ENCODE measurements at places on chromosomes 6 and 20.

DNA sequence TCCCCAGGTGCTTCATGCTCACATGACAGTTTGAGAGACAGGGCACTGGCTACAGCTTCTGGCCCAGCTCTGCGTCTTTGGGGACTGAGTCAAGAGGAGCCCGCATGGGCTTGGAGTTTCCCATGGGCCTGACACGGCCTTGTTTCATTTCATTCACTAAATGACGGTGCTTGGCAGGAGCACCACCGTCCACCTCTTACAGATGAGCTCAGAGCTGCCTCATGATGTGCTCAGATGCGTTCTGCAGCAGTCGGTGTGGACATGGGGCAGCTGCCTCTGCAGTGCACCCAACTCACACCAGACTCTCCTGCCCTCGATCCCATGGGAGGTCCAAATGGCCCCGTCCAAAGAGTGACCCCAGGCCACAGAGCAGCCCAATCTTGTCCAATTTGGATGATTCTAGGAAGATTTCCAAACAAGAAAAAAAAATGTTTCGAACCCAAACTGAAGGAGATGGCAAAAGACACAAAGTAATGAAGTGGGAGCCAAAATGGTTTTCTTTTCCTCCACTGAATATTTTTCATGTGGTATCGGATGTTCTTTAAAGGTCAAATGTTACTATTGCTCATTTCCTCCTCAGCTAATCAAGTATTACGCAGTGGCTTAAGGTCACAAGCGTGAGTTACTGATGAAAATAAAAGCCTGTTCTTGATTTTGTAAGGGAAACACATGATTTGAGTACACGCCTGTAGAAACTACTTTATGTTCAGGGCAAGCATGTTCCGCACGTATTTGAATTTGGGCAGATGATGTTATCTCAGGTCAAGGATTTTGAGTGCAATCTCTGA, 524.2 kb downstream of the CDH26 start:
- DNase-seq, result no peak

GRCh38 chr6:107061125-107062020, 33.4 kb downstream of the MTRES1 start:
- DNase-seq, result no peak

DNA sequence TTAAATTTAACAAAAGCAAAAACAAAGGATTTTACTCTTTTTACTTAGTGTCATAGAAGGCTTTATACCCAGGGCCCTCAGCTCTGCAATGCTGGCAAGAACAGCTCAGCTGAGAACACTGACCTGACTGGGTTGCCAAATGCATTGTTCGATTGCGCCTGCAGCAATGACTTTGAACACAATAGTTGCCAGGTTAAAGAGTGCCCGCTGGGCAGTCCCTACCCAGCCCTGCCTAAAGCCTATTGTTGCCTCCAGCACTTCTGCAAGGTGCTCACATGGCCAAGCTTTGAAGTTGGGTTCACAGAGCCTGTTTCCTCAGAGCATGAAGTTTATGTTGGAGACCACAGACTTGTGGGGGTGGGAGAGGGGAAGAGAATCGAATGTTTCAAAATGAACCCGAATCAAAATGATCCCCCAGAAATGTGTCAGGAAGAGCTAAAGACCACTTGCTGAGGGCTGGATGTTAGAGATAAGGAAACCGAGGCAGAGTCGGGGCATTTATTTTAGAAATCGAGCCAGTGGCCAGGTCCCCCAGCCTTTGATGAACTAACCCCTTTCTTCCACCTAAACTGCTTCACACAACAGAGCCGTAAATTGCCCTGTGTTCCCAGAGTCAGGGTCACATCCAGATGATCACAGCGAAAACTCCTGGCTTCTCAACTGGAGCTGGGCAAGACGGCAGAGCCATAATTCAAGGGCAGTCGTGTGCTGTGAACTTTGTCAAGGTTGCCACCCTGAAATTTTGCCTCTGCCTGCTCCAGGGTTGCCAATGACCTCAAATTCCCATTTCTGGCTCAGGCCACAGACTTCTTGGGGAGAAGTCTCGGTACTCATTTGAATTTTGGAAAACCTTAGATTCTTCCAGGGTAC, 55.0 kb downstream of the FOXA2 start:
- DNase-seq, result no peak

DNA sequence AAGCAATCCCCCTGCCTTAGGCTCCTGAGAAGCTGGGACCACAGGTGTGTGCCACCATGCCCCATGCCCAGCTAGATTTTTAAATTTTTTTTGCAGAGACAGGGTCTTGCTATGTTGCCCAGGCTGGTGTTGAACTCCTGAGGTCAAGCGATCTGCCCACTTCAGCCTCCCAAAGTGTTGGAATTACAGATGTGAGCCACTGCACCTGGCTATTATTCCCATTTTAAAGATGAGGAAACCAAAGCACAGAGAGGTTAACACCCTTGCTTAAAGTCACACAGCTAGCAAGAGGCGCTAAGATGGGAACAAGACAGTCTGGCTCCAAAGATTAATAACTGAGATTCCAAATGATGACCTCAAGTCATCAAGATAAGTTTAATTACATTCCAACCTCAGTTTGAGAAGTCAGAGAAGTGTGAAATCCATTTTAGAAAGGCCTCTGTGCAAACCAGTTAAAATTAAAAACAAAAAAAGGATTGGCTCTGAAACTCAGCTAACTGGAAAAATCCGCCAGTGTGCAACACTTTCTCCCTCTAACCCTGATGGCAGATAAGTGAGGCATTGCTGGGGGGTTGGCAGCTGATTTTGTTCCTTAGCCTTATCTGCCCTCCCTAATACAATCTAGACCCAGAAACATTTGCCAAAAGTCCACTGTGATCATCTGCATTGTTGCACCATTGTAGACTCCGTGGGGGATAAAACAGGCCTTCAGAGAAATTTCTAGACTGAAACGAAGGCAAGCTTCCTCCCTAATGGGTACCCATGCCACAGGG, 55.5 kb downstream of the CPNE5 start:
- DNase-seq, result no peak

DNA sequence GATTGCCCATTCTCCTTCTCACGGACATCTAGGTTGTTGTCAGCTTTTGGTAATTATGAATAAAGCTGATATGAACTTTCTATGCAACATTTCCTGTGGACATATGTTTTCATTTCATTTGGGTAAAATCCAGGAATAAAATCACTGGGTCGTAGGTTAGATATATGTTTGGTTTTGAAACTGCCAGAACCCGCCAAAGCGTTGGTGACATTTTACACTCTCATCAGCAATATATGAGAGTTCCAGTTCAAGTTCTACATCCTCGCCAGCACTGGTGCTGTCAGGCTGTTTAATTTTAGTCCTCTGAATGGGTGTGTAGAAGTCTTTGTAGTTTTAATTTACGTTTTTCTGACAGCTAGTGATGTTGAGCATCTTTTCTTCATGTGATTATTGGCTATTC, 27.5 kb upstream of the LRFN2 start:
- no peak for DNase-seq
